GM18507 (cell line): ENCODE measurements at places on chromosomes 5 and 9.

DNA sequence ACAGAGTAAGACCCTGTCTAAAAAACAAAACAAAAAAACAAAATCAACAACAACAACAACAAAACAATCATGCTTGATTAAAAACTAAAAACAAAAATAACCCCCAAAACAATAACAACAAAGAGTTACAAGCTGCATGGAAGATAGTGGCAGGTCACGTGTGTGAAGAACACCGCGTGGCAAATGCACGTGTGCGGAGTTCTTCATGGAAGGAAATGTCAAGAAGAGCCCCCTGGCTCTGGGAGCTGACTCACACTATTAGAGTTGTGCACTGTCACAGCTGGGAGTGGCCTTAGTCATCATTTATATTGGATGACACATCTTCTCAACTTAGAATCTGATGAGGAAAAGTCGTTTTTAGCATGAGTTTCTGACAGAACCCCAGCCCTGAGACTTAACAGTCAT is 110.5 kb downstream of the JMY start:
- DNase-seq, result no peak

DNA sequence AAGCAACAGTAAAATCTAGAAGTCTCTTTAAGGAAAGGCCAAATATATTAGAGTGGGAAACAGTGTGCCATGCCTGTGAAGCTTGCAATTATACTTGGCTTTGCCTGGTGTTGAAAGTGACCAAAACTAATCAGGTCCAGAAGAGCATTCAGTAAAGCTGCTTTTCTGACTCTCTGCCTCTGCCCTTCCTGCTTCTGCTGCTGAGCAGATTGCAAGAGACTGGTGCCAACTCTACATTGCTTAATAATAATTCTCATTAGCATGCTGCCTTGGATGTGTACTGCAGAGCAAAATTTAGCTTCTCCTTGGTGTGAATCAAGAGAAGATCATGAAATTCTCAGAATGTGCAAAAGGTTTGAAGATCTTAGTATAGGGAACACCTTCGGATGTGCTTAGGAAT is 120.4 kb upstream of the RFX3 start:
- DNase-seq, result no peak

- no peak for DNase-seq
Measured at GRCh38 chr5:178388386-178389025, 155.9 kb upstream of the PHYKPL start.

DNA sequence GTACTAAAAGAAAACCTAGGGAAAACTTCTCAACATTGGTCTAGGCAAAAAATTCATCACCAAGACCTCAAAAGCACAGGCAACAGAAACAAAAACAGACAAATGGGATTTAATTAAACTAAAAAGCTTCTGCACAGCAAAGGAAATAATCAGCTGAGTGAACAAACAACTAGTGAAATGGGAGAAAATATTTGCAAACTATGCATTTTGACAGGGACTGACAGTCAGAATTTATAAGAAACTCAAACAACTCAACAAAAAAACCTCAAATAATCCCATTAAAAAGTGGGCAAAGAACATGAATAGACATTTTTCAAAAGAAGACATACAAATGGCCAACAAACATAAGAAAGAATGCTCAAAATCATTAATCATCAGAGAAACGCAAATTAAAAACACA is 189.4 kb downstream of the AUH start:
- no peak for DNase-seq

DNA sequence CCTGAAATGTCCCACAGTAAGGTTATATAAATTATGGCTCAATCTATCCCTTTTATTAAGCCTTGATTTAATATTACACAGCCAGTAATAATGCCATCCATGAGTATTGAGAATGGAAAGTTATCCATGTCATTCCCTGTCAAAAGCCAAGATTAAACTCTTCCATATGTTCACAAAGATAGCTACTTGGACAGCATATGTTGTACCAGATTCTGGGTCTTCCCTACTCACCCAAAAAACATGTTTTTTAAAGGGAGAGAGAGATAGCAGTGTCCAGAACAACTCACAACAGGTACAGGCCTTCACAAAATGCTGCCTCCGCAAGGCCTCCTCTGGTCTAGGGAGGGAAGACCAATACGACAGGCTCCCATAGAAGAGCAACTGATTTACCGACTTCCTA is 15.4 kb downstream of the CDK5RAP2 start:
- DNase-seq, result no peak

DNA sequence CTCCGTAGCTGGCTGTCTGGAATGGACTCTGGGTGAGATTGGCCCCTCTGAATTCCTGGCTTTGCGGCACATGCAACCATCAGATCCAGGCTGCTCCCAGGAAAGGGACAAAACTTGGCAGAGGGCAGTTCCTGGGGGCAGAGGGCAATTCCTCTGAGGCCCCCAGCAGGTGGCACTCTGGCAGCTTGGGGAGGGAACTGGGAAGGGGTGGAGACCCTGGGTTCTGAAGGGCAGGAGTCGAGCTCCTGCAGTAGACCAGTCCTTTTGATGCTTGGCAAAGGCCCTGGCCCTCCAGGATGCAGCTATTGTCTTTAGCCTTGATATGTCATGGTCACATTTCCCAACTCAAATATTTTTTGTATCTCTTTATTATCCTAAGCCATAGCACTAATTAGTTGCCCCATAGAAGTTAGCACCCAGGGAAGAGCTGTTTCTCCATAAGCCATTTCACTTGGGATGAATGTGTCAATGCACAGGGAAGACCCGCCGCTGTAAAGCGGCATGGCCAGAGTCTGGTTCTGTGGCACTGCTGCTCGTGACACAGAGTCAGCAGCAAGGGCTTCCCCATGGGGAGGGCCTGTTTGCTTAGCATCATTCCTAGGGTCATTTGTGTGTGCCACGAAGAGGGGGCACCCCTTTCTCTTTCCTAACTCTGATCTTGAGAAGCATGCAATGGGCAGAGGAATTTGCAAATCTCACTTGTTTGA is 51.2 kb upstream of the CDK20 start:
- no peak for DNase-seq

GRCh38 chr5:54774281-54775170 is 210.9 kb downstream of the ESM1 start:
- DNase-seq, result no peak

GRCh38 chr5:102262688-102263087 is 33.4 kb downstream of the SLCO4C1 start:
- DNase-seq, result no peak

- DNase-seq, result no peak
Measured at GRCh38 chr5:55691265-55692105, 20.6 kb downstream of the SLC38A9 start.

DNA sequence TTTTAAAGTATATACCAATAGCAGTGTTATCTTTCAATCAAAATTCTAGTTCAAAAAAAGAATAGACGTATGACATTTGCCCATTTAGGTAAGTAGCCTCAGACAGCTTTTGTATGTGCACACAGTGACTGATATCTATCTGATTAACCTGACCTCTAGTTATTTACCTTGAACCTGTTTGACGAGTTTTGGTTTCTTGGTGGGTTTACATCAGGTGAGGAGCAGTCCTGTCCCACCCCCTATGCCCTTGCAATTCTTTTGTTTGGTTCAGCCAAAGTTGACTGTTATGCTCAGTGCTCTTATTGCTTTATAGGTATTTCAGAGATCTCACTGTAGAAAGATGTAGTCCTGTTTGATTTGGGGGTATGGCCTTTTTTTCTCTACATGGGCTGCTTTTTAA is 147.2 kb downstream of the ISOC1 start:
- DNase-seq, result no peak

DNA sequence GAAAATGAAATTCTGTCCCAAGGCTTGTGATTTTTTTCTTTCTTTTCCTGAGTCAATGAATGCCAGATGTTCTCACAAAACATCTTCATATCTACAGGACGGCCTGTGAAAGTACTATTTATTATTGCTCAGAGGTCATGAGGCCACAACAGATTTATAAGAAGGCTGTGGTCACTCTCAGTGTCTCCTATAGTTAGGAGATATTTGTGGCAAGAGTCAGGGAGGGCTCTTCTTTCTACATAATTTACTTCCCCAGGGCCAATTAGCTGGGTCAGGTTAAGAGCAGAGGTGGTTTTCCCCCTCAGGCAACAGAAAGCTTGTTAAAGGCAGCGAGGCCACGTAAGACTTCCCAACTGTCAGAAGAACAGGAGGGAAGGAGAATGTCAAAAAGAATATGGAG is 248.7 kb downstream of the SLIT3 start:
- no peak for DNase-seq

- DNase-seq, result no peak
Measured at GRCh38 chr5:54063817-54064216, 246.6 kb downstream of the ARL15 start.

DNA sequence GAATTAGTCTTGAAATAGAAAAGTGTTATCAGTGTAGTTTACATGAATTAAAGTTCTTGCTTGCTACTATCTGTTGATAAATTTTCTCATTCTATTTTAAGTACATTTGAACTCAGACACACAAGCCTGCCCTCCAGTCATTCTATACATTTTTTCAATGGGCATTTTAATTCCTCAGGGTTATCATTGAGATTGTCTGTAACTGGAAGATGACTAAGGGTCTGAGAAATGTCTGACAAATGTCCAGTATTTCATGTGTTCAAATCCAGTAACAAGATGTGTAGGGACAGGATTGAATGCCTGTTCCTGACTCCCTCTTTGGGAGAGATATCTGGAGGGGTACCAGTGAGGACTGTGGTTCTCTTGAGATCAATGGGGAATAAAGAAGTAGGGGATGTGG is 223.9 kb upstream of the ADAMTSL1 start:
- DNase-seq, result no peak

DNA sequence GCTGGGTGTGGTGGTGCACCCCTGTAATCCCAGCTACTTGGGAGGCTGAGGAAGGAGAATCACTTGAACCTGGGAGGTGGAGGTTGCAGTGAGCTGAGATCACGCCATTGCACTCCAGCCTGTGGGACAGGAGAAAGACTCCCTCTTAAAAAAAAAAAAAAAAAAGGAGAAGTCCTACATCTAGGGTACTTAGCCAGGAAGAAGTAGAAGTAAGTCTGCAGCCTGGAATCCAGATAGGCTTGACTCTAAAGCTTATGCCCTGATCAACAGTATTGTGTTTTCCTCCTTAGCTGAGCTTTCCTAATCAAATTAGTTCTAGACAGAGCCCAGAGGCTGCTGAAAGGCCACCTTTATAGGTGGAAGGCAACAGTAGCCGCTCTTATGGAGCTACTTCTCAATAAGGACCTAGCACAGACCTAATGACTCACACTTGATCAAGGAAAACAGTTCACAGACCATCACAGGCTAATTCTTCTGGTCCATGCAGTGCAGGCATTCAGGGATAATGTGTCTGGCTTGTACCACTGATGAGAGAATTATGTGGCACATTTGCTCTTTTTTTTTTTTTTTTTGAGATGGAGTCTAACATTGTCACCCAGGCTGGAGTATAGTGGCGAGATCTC is 105.5 kb upstream of the KLF4 start:
- DNase-seq, result no peak

DNA sequence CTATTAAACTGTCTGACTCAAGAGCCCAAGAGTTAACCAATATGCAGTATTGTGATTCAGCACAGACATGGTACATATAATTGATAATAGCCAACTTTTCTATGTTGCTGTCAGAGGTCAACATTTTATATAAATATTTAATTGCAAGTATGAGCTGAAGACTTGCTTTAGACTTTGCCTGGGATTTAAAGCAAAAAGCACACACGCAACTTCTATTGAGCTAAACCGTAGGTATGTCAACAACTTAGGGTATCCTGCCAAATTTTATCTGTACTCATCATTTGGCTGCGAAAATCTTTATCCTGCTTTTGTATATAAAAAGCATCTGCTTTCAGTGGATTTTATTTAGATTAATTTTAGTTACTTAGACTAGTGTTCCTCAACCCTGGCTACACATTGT is 27.4 kb downstream of the UHRF2 start:
- no peak for DNase-seq

GRCh38 chr9:90330231-90330630 is 312.4 kb downstream of the DIRAS2 start:
- DNase-seq, result no peak

- DNase-seq, result no peak
Measured at GRCh38 chr5:65765582-65765981, 43.6 kb downstream of the NLN start.

GRCh38 chr5:106521701-106522100 is 1149.0 kb downstream of the EFNA5 start:
- no peak for DNase-seq

DNA sequence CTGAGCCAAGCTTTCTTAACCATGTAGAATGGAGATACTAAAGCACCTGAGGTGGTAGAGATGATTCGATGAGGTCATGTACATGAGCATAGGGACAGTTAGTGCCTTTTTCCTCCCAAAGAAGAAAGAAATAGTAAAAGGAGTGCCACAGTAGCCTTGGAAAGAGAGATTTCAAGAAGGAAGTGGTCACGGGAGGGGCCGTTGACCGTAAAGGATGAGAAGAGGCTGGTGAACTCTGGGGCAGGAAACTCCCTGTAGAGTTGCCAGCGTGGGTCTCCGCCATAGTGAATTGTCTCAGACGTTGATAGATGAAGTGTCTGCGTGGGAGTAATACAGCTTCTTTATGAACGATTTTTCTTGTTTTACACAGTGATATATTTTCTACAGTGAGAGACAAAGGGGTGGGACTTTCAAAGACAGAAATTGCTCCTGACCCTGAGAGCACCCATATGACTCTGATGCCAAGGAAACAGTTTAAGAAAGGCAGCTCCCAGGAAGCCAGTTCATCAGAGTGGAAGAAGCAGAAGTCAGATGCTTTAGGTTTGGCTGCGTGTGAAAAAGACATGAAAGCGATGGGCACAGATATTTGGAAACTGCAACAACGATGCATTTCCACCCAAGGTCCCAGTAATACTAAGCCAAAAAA is 41.3 kb downstream of the UGCG start:
- peak; percentile 23 for DNase-seq

GRCh38 chr9:3507395-3508077 is 18.3 kb downstream of the RFX3 start:
- DNase-seq, result no peak

- DNase-seq, result no peak
Measured at GRCh38 chr9:16626577-16627130, 243.8 kb downstream of the BNC2 start.
